ENCODE measurements at places on chromosomes 16 and 17.

- peak; percentile 84 for DNase-seq
Observed at GRCh38 chr16:66905633-66906539, 12.8 kb downstream of the CDH16 start.

- DNase-seq = no peak
Observed at GRCh38 chr16:51697454-51697853, 546.4 kb upstream of the SALL1 start.

GRCh38 chr17:76399175-76400172 lies 15.1 kb downstream of the SPHK1 start:
- no peak for DNase-seq

- no peak for DNase-seq
Observed at GRCh38 chr16:10992112-10992511, 47.7 kb downstream of the CLEC16A start.
